Activated gamma-delta T cell treated with Interleukin-2 at 50 U/mL for 16 hours (primary cell): ENCODE measurements at places on chromosomes 2 and 18.

DNA sequence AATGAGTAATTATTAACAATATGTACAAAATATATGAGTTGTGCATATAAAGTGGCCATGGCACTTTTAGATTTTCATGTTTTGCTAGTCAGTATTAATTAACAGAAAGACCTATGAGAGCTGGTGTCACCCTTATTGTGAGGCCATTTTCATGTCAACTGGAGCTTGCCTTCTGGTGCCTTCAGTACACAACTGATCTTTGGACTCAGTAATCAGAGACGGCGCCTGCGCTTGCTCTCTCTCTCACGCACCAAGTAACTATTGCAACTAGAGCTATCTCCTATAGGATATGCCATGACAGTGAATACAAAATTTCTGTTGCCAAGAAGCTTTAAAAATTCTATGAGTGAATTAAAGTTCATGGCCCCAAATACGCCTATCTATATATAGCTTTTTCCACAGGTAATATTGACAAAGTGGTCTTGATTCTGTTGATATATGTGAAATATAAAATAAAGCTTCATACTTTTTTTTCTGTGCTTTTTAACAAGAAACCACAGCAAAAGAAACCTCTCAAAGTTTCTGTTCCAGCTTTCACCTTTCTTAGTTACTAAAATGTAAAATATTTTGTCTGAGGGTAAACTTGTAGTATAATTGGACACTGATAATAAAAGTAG, 2.9 kb downstream of the SERTAD2 start:
- no peak for DNase-seq

DNA sequence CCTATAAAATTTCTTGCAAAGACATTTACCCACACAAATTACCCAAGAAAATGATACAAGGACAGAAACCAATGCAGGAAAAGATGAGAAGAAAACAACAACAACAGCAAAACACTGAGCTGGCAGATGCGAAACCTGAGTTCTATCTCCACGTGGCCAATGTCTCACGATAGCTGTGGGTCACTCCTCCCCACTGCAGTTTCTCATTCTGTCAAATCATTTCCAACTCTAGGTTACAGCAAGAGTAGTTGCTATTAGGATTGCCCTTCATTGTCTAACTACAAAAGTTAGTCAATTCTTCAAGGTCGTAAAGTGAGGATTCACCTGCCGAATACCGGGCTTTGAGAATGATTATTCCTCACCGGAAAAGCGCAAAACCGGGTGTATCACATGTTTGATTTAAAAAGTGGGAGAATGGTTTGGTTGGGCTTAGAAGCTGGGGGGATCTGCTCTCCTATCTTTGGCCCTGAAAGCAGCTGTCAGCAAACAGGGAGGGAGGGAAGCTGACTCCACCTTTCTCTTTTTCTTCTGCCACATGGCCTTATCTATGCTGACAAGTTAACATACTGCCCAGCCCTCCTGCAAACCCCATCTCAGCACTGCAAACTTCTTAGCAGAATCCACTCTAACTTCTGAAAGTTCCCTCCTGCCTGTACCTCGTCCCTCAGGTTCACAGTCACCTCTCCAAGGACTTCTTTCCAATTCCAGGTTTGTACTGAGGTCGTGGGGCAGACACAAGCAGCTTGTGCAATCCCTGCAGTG, 473.0 kb downstream of the SOX11 start:
- DNase-seq: no peak

- DNase-seq: peak; percentile 9
Measured at GRCh38 chr2:200944467-200945394, 18.7 kb downstream of the ORC2 start.

DNA sequence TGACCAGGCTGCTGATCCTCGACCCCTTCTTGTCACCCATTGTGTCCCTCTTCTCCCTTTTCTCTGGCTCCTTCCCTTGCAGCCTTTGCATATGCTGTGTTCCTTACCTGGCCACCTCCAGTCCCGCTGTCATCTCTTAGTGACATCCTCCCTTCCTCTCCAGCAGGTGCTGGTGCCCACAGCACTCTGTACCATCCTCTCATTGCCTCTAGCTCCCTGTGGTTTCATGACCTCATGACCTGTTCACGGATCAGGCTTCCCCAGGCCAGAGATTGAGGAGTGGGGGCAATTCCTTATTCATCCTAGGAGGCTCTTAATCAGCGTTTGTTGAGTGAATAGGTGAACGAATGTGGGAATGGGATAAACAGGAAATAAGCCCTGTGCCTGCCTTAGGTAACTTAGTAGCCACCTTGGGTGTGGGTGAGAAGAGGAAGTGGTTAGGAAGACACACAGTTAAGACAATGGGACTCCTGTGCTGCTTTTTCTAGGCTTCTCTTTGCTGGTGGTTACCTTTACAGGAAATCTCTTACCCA, 35.5 kb downstream of the ITGA6 start:
- peak; percentile 51 for DNase-seq

- DNase-seq: no peak
Measured at GRCh38 chr2:66940080-66940479, 457.1 kb upstream of the ETAA1 start.

DNA sequence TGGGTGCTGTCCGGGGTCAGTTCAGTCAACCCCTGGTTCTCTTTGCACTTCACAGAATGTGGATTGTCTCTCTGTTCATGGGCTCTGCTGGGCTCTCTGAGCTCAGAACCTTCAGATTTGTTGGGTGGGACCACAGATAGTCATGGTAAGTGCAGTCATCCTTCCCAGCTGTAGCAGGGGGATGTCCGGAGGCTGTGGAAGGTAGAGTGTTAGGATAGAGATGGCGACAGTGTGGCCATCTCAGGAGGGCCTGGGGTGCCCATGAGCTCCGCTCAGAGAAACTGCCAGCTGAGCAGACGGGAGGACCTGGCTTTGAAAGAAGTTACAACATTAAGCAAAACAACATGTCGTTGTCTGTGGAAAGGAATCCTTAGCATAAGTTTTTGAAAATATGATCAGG, 149.8 kb downstream of the FAM210A start:
- no peak for DNase-seq

DNA sequence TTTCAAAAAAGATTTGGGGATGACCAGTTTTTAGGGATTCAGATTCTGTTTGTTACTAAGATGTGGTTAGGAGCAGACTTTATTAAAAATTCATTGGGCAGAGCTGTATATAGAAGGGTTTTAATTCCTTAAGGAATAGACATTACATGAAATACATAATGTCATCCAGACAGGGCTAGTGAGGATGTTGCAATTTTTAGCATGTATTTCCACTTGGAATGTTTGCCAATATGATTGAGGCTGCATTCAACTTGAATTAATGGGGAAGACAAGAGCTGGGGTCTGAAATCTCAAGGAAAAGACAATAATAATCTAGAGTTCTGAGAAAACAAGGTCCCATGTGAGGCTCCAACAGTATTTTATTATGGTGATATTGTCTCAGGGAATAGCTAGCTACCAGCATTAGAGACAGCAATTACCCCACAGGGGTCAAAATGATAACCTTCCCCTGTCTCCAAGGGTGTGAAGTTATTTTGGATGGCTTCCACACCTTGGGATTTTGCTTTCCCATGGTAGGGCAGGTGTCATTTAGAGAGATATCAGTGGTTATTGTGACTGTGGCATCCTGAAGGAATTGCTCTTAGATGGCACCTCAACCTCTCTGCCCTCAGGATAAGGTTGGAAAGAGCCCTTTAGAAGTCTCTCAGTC, 60.2 kb downstream of the VSNL1 start:
- no peak for DNase-seq

DNA sequence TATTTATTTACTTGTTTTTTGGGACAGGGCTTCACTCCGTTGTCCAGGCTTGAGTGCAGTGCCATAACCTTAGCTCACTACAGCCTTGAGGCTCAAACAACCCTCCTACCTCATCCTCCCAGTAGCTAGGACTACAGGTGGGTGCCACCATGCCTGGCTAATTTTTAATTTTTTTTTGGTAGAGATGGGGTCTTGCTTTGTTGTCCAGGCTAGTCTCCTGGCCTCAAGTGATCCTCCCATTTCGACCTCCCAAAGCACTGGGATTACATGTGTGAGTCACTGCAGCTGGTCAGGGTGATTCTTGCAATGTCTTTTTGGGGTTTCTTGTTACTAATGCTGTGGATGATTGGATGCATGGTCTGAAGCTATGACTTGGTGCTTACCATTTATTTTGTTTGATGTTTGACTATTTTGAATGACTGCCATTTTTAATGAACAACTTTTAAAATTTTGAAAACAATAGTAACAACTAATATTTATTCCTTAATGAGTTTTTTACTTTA, 6.5 kb downstream of the CERS6 start:
- DNase-seq: no peak

DNA sequence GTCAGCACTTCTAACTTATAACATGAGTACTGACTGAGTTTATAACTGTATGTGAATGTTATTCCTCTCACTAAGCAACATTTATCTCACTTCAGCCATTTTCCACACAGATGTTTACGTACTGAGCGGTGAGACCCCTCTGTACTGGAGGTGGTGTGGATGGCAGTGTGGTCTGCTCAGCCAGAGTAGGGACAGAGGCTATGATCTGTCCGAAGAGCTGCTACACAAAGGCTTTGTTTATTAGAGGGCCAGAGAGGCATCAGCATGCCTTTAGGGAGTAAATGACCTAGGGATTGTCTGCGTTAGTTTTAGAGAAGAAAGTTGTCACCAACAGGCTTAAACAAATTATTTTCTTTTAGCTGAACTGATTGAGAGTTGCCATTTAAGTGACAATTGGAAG, 23.2 kb upstream of the TACR1 start:
- DNase-seq: no peak

- DNase-seq: no peak
Measured at GRCh38 chr2:206457188-206457634, 13.9 kb downstream of the ADAM23 start.

DNA sequence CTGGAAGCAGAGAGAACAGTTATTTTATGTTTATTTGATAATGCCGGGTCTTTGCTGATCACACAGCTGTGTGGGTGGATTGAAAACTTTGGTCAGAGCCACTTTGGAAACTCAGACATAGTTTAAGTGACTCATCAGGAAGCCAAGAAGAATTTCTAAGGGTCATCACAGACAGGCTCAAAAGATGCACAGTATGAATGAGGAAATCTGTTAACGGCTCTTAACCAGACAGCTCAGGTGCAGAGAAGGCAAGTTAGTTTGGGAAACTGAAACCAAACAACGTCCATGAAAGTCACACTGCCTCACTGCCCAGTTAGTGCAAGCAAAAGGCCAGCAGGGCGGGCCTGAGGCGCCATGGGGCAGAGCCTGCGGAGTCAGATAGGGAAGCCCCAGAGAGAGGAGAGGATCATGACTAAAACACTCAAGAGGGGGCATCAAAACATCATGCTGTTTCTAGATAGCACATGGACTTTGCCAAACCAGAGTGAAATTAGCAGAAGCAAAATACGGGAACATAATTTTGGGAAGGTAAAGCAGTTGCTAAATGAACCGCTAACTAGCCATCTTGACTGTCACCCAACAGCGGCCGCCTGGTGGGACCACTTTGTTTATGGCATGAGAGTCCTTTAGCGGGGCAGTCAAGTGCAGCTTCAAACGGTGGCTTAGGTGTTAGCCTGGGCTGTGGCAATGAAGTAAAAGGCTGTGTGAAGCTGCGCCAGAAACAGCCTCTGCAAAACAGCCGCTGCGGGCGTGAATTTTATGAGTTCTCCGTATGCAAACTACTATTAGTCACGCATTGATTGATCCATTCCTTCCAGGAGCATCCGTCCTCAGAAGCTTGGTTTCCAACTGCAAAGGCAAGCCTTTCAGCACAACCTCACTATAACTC, 101.2 kb downstream of the KCTD18 start:
- no peak for DNase-seq

DNA sequence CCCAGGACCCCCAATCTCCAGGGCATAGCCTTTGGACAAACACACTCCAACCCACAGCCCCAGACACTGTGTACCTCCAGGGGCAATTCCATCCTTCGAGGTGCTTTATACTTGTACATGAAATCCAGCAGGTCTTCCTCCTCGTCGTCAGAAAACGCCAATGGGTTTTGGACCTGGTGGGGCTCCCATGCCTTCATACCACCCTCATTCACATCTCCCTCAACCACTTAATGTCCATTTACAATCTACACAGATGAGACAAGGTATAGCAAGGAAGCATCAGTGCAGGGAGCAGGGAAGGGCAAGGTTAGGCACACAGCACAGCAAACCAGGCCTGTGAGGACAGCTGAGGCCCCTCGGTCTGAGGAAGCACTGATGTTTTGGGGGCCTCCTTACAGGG, 20.6 kb downstream of the MRPL35 start:
- no peak for DNase-seq

DNA sequence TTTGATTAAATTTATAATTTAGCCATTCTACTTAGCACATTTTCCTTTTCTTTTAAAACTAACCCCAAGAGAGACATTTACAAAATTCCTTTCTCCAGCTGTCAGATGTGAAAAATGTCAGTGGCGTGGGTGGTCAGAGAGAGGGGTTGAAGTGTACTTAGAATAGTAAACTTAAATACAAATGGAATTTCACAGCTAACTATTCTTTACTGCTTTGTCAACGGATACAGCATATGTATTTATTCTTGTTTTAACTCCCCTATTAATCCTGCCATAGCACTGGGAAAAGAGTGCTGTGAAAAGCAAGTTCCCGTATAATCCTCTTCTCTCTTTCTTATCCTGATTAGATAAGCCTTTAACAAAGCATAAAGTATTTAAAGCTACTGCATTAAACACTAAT, 191.4 kb upstream of the CHAC2 start:
- DNase-seq: no peak

GRCh38 chr2:178279142-178279541, 84.8 kb downstream of the OSBPL6 start:
- DNase-seq: no peak

DNA sequence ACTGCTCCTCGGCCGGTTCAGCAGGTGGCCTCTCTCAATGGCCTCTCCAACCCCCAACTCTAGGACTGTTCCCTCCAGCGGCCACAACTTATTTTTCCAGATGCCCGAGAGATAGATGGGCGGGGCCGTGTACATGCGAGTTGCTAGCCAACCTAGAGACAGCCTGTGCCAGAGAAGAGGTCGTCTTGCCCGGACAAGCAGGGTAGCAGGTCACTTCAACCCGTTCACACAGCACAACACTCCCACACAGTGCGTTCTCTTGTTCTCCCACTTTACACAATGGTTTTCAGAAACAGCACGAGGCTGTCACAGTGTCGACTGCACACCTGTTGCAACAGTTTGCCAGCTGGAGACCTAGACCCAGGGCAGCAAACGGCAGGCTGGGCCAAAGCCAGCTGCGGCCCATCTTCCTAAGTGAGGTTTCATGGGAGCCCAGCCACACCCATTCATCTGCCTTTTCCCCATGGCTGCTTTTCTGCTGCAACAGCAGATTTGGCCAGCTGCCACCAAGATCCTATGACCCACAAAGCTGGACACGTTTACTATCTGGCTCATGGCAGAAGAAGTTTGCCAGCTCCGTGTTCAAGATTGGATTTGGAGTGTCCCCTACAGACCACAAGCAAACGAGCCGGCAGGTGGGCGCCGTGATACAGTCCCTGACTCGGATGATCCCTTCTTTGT, 7.3 kb upstream of the PRLH start:
- DNase-seq: no peak

- DNase-seq: no peak
Measured at GRCh38 chr18:13067124-13067523, 76.0 kb downstream of the CEP192 start.

GRCh38 chr2:34936089-34936488, 1337.0 kb upstream of the FAM98A start:
- DNase-seq: no peak

GRCh38 chr2:240295256-240296103, 140.0 kb upstream of the GPC1 start:
- no peak for DNase-seq
